ENCODE measurements at places on chromosomes 3 and 15.

GRCh38 chr3:49901366-49902339 is 2.0 kb downstream of the MST1R start:
- DNase-seq: no peak

DNA sequence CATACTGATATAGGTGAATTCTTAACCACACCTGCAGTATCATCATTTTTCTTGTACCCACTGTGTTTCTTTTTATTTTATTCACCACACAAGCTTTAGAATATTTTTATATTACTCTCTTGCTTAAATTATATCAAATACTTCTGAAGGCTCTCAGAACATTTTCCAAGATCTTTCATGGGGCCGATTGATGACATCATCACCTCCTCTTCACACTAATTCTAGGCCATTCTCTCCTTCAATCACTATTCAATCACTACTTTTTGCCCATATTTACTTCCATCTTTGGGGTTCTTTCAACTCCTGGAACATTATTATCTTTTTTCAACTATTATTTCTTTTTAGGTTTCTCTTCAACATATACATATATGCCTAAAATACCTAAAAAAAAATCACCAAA is 1438.8 kb upstream of the ALCAM start:
- no peak for DNase-seq

- DNase-seq: no peak
Observed at GRCh38 chr3:49465270-49466034, 4.6 kb upstream of the DAG1 start.

- no peak for DNase-seq
Observed at GRCh38 chr3:130934442-130935089, 40.7 kb downstream of the ATP2C1 start.

GRCh38 chr3:149009732-149010131 is 18.4 kb downstream of the GYG1 start:
- no peak for DNase-seq

GRCh38 chr3:180280555-180280954 is 243.8 kb upstream of the PEX5L start:
- DNase-seq: no peak

DNA sequence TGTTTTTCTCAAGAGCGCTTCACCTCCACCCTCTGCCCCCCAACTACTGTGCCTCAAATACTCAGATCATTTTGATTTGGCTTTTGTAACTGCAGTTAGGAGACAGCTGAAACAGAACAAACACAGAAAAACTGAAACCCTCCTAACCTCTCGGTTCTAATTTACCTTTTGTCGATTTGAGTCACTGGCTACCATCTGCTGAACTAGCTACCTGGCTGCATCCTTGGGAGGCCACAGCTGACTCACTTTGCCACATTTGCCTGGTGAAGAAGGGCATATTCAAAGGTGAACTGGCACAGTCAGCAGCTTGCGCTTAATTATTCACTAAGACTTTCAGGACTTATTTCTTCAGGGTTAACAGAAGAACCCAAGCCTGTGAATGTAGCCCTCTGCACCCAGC is 117.7 kb downstream of the FOXB1 start:
- DNase-seq: no peak

DNA sequence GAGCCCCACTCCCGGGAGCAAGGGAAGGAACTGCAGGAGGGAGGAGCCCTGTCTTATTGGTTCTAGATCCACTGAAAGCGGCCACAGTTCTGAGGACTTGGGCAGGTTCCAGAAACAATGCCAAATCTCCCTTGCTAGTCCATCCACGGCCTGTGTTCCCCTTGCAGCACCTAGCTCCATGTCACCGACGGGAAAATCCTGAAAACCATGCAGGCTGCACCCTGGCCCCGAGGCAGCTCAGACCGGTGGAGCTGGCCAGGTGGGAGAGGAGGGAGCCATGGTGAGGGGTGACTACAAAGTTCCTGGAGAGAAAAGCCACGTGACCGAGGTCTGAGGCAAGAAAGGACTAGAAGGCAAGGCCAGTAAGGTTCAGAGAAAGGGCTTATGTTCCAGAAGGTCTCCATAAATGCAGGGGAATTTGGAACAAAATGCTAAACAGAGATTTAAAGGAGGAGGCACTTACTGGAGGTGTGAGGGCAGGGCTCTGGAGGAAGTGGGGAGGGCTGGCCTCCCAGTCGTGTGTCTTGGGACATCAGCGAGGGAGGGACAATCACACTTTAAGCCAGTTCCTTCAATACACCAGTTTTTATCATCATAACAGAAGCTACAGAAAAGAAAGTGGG is 5.4 kb downstream of the MGLL start:
- DNase-seq: no peak

DNA sequence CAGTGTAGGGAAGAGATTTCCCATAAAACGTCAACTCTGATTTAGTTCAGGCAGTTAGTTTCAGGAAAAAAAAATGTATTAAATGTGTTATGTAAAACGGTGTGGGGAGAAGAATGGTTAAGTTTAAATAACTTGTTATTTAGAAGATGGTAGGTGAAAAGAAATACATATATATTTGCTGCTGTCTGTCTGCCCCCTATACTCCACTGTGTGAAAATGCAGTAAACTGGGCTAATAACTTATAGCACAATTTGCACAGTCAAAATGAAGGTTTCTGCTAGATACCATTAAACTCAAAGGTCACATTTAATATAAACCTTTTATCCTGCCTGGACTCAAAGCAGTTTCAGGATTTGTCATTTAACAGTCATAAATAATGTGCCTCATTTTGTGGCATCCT is 515.0 kb downstream of the FGF12 start:
- DNase-seq: no peak

GRCh38 chr3:172844428-172844827 is 93.9 kb downstream of the ECT2 start:
- DNase-seq: no peak

DNA sequence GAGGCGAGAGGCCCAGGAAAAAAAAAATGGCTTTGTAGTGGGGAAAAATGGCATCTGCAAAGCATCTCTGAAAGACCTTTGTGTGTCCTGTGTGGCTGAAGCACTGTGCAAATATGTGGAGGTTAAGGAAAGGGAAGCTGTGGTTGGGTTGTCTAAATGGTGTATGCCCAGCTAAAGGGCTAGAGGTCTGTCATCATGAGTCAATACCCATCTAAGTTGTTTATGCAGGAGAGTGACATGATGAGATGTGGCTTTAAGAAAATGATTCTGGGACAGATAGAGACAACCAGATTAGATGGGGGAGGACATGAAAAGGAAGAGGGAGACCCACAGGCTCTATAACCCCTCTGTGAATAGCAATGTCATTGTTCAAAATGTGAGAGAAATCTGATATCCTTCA is 280.7 kb downstream of the MFSD1 start:
- DNase-seq: no peak

- DNase-seq: no peak
Observed at GRCh38 chr15:33584797-33585196, 274.0 kb downstream of the RYR3 start.

DNA sequence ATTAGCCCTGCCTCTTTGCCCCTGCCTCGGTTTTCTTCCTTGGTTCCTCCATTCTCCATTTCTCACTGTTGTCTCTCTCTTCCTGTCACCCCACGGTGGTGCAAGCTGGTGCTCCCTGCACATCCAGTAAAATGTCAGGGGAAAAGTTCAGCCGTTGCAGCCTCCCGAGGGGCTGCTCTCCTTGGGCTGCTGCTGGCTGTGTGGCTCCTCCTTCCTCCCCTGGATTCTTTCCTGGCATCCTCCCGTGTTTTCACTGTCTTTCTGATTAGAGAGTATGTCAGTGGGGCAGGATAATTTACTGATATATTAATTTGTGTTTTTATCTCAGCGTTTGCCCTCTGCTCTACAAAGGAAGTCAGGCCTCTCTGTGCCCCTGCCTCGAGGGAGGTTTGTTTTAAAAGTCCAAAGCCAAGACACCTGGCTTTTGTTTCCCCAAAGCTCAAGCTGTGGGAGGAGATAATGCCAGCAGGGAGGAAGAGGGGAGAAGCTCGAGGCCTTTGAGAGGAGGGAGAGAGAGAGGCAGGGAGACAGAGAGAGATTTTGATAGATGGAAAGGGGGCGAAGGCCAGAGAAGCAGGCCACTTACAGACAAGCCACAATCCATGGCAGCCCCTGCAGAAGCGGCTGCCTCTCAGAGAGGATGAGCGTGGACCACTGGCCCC is 150.3 kb upstream of the NR2F2 start:
- no peak for DNase-seq

DNA sequence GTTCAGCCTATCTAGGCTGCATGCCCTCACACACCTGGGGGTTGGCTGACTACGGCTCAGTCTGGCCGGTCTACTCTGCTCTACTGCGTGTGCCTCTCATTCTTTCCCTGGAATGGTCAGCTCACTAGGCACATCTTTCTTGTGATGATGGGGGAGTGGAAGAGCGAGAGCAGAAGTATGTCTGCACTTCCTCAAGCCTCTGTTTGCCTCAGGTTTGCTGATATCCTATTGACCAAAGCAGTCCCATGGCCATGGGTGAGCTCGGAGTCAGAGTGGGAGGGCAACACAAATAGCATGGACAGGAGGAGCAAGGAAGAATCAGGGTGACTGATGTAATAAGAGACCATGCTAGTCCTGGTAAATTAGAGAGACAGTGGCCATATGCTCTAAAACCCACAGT is 167.9 kb upstream of the PRICKLE2 start:
- no peak for DNase-seq

- no peak for DNase-seq
Observed at GRCh38 chr3:189572249-189572648, 58.9 kb upstream of the TP63 start.

- DNase-seq: no peak
Observed at GRCh38 chr3:64122476-64122875, 99.2 kb upstream of the PSMD6 start.

All from stimulated activated CD8-positive, alpha-beta memory T cell treated with anti-CD3 and anti-CD28 coated beads, Interleukin-4, amount 100 ng/mL, for 4 hours (primary cell).